Endothelial cell (in vitro differentiated cells): ENCODE measurements at places on chromosomes 11 and 22. TPM values are rescaled to one million over a fixed set of nuclear protein-coding genes. Genes with fewer than 3 reads are reported as not detected.

DNA sequence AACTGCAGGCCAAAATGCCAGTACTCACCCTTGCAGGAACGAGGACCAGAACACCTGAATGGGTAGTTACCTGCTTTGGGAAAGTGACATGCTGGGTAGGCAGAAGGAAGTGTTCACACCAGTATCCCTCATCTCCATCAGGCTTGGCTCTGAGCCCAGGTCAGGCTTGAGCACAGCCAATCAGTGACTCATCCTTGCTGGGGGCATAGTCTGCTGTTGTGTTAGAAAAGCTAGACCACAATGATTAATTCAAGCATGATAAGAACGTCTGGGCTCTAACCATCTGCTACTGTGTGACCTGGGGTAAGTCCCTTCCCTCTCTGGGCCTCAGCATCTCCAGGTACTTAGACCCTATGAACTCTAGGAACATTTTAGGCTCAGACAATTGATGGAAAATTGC, 450.4 kb downstream of the MIAT start:
- peaks cover 2% of the 10 kb centered on the region for H3K27me3 ChIP-seq
- H3K4me1 ChIP-seq = peaks cover 3% of the 10 kb centered on the region
- H3K27ac ChIP-seq = no peak overlapping the region
- DNase-seq = no peak
- no peaks in the 10 kb centered on the region for H3K36me3 ChIP-seq

DNA sequence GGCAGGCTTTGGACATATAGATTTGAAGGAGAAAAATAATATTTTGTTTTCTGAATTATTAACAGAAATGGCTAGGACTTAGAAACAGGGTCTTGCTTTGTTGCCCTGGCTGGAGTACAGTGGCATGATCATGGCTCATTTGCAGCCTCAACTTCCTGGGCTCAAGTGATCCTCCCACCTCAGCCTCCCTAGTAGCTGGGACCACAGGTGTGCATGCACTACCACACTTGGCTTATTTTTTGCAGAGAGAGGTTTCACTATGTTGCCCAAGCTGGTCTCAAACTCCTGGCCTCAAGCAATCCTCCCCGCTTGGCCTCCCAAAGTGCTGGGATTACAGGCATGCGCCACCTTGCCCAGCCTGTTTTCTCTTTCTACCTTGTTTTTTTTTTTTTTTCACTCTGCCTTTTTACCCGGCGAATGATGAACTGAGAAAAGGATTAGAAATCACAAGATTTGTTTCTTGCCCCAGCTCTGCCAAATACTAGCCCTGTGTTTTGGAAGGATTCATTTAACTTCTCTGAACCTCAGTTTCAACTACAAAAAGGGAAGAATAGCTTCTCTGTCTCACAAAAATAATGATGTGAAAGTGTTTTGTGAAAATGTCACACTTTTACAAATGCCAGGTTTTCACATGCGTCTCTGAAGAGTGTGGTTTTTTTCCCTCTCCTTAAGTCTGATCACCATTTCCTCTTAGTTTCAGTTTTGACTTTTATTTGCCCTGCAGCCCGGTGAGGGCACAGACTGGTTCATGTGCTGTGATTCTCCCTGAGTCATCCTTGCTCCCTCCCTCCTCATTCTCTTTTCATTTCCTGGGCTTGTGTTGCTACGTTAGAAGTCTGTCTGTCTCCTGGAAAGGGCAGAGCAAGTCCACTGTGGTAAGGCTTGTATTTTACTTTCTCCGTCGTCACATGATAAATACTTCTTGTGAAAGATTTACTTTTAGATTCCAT, 67.7 kb downstream of the BCL2L13 start:
- peak overlapping the region; percentile 42 for H3K4me3 ChIP-seq
- peak overlapping the region; percentile 83 for H3K27ac ChIP-seq
- no peaks in the 10 kb centered on the region for H3K27me3 ChIP-seq
- DNase-seq = peak; percentile 6
- peaks cover 6% of the 10 kb centered on the region for H3K36me3 ChIP-seq

DNA sequence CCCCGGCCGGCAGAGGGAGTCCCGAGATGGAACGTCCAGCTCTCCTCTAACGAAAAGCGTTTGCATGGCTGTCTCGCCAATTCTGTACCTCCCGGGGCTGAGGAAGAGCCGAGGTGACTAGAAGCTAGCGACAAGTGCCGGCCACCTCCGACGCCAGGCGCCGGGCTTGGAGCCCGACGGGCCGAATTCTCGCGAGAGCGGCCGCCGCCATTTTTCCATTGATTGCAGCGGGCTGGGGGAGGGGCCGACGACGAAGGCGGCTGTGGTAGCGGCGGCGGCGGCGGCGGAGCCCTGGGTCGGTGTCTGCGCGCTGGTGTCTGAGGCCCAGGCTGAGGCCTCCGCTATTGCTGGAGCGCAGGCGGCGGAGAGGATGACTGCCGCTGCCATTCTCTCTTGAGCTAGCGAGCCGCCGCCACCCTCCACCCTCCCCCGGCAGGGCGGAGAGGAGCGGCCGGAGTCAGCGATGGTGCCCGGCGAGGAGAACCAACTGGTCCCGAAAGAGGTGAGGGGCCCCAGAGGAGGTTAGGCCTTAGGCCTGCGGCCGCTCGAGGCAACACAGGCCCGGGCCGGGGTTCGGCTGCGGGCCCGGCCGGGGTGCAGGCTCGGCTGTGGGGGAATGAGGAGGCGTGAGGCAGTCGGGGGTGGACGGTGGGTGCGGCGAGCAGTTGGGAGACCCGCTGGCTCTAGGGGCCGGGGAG, at the start of gene USP47:
USP47 (plus strand) TSS at position 250 of the 698 bp plus-strand sequence; CDS start at position 464, 214 bp downstream.
- no peak within 1 kb of the TSS for H3K4me3 ChIP-seq
- H3K27me3 ChIP-seq = peaks cover 2% of the 10 kb centered on the region
- peaks cover 15% of the 10 kb centered on the region for H3K4me1 ChIP-seq
- peak within 1 kb of the TSS; percentile 92 for H3K27ac ChIP-seq
- no peaks in the 10 kb centered on the region for H3K36me3 ChIP-seq

- peaks cover 3% of the 10 kb centered on the region for H3K27me3 ChIP-seq
- no peak for DNase-seq
- no peak overlapping the region for H3K27ac ChIP-seq
- H3K36me3 ChIP-seq = no peaks in the 10 kb centered on the region
Measured at GRCh38 chr11:122769126-122769780, 69.0 kb upstream of the CRTAM start.

DNA sequence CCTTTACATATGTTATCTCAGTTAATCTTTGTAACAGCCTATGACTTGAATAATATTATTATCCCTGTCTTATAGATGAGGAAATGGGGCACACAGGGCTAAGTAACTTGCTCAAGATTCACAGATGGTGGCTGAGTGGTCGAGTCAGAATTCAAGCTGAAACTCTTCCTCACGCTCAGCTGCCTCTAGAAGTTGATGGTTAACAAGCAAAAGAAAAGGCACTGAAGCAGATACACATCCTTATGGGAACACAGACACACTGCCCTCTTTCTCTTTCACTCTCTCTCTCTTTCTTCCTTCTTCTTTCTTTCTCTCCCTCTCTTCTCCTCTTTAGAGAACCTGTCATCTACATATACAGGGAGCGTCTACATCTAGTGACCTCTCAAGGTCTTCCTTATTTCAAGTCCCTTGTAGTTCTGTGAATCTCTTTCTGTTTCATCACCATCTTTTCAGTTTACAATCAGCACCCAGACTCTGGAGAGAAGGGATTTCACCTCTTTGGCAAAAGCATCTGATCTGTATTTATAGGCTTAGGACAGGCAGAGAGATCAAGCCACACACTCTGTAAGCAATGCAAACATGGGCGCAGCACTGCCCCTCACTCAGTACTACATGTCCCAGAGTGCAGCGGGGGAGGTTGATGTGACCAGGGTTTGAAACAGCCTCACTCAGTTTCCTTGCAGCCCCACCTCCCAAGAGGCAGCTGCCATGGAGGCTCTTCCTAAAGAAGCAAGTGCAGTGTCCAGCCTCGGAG, 75.7 kb downstream of the GRAMD1B start:
- DNase-seq = no peak
- no peak overlapping the region for H3K27ac ChIP-seq
- H3K4me1 ChIP-seq = peaks cover 55% of the 10 kb centered on the region
- H3K36me3 ChIP-seq = peaks cover 5% of the 10 kb centered on the region
- H3K27me3 ChIP-seq = no peaks in the 10 kb centered on the region

- no peak overlapping the region for H3K4me3 ChIP-seq
- no peak for DNase-seq
- H3K27ac ChIP-seq = no peak overlapping the region
- H3K36me3 ChIP-seq = no peaks in the 10 kb centered on the region
Measured at GRCh38 chr11:65159012-65159411, 11.0 kb upstream of the SPDYC start.

DNA sequence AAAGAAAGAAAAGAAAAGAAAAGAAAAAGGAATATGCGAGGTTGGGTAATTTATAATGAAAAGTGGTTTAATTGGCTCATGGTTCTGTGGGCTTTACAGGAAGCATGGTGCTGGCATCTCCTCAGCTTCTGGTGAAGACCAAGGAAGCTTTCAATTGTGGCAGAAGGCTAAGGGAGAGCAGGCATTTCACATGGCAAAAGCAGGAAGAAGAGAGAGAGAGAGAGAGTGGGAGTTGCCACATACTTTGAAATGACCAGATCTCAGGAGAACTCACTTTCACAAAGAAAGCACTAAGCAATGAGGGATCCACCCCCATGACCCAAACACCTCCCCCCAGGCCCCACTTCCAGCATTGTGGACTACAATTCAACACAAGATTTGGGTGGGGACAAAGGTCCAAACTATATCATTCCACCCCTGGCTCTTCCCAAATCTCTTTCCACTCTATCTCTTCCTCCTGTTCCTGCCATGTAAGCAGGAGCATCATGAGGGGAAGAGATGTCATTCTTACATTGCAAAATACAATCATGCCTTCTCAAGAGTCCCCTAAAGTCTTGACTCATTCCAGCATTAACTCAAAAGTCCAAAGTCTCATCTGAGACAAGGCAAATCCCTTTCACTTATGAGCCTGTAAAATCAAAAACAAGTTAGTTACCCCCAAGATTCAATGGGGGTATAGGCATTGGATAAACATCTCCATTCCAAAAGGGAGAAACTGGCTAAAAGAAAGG, 38.9 kb downstream of the LINC01488 start:
- H3K4me1 ChIP-seq = peaks cover 3% of the 10 kb centered on the region
- H3K27ac ChIP-seq = no peak overlapping the region
- no peak overlapping the region for H3K4me3 ChIP-seq
- peaks cover 10% of the 10 kb centered on the region for H3K36me3 ChIP-seq
- no peak for DNase-seq
- peaks cover 5% of the 10 kb centered on the region for H3K27me3 ChIP-seq

GRCh38 chr11:92495107-92495793, 270.6 kb downstream of the FAT3 start:
- no peaks in the 10 kb centered on the region for H3K36me3 ChIP-seq
- no peak overlapping the region for H3K4me3 ChIP-seq
- no peak for DNase-seq
- no peak overlapping the region for H3K27ac ChIP-seq
- peaks cover 9% of the 10 kb centered on the region for H3K4me1 ChIP-seq

GRCh38 chr22:26398741-26399153, 30.3 kb upstream of the ASPHD2 start:
- no peak overlapping the region for H3K4me3 ChIP-seq
- H3K27me3 ChIP-seq = no peaks in the 10 kb centered on the region
- H3K27ac ChIP-seq = no peak overlapping the region
- DNase-seq = peak; percentile 63
- no peaks in the 10 kb centered on the region for H3K36me3 ChIP-seq

- no peak for DNase-seq
- no peaks in the 10 kb centered on the region for H3K4me1 ChIP-seq
- H3K27ac ChIP-seq = no peak overlapping the region
- no peak overlapping the region for H3K4me3 ChIP-seq
- H3K36me3 ChIP-seq = no peaks in the 10 kb centered on the region
Measured at GRCh38 chr11:119700030-119700429, 29.0 kb downstream of the NECTIN1 start.

LRRC32 gene
- total RNA-seq = 22.0 TPM

KRTAP5-7 gene
- not detected for total RNA-seq

SMIM38 gene
- not detected for total RNA-seq

SHANK2 gene
- 10.5 TPM for total RNA-seq

TNNT3 gene
- not detected for total RNA-seq
